Stimulated activated CD8-positive, alpha-beta memory T cell treated with anti-CD3 and anti-CD28 coated beads, Interleukin-12 subunit alpha, Interleukin-12 subunit beta, amount 100 ng/mL, for 4 hours (primary cell): ENCODE measurements at places on chromosomes 5 and 9.

GRCh38 chr9:2602704-2603116, 18.9 kb upstream of the VLDLR start:
- no peak for DNase-seq

DNA sequence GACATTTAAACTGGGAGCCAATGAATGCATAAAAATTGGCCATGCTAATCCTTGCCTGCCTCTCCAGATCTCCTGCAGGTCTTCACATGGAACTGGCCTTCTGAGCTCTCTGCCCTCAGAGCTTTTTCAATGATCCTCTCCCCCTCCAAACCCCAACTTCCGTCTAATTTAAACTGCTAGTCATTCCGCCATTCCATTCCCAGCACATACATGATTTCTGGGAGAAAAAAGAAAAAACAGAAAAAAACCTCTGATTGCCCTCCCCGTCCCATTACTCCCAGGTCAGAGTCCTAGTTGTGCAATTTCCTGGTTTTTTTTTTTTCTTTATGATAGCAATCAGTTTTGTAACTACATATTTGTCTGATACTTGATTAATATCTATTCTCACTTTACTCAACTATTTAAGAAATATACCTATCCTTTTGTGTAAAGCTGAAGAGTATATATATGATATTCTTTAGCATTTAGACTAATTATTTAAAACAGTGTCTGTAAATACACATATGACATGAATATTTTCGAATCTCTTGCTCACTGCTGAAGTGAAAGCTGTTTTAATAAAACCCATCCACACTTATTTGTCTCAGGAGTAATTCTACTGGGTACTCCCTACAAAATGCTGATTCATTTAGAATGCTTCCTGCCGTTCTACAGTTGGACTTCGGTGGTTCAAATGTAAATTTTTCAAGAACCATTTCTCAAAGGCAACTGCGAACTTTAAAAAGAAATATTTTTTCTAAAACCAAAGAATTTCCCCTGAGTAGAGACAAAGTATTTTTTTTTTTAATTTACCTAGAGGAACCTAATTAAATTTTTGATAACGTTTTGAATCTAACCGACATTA, 1.6 kb downstream of the HINT1 start:
- no peak for DNase-seq

- DNase-seq: no peak
These were observed 33.8 kb upstream of the ACO1 start for GRCh38 chr9:32350682-32351081.

- no peak for DNase-seq
These were observed 27.7 kb downstream of the ELAVL2 start for GRCh38 chr9:23798325-23798724.

DNA sequence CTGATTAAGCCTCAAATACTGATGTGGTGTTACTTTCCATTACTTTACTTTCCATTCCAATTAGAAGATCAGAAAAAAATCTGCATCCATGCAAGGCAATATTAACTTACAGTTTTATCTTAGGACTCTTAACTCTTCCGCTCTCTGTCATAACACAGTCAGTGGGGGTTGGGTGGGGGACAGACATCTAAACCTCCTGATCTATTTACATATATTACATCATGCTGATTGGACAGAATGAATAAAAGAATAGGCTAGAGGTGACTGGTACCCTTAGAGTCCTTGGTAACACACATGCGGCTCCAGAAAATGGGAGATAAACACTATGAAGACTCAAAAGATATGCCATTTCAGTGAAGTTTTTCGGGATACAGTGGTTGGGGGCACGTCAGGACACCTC, 27.6 kb downstream of the RAPGEF6 start:
- DNase-seq: no peak

- DNase-seq: no peak
These were observed 498 bp downstream of the HAUS6 start for GRCh38 chr9:19102181-19102630.

- no peak for DNase-seq
These were observed 373.7 kb downstream of the ENC1 start for GRCh38 chr5:74266836-74267235.

- no peak for DNase-seq
These were observed 45.1 kb upstream of the TRIO start for GRCh38 chr5:14097998-14098471.
